Cerebellar nuclear complex (tissue), 1 donor: ENCODE measurements at places on chromosomes 1 and 21.

DNA sequence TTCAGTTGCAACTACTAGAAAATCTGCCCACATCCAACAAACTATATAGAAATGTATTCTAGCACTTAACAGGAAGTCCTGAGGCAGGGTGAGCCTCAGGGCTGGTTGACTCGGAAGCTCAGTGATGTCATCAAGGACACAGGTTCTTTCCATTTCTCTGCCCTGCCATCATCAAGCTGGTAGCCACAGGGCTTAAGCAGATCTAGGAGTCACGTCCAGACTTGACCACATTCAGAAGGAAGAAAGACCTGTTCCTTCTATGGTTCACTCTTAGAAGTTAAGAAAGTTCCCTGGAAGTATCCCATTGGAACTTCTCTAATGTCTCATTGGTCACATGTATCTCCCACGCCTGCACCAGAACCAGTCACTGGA lies 438.1 kb downstream of the PRDM2 start:
- DNase-seq = no peak

GRCh38 chr21:23215261-23215660 lies 2217.1 kb downstream of the NCAM2 start:
- DNase-seq = no peak

DNA sequence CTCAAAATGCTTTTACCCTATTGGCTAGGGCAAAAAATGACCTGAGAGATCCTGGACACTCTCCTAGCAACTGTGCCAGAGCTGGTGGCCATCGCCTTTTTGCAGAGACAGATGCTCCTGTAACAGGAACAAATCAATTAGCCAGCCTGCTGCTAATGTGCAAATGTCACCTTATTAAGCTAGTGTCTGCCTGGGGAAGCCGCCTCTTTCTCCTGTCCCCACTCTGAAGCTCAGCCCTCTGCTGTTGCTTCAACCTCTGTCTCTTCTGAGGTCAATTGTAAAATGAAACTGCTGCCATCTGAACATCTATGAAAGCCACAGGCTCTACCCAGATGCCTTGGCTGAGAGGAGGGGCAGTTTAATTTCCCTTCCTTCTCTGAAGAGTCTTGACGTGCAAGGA lies 85.5 kb upstream of the CACNA1E start:
- DNase-seq = no peak

DNA sequence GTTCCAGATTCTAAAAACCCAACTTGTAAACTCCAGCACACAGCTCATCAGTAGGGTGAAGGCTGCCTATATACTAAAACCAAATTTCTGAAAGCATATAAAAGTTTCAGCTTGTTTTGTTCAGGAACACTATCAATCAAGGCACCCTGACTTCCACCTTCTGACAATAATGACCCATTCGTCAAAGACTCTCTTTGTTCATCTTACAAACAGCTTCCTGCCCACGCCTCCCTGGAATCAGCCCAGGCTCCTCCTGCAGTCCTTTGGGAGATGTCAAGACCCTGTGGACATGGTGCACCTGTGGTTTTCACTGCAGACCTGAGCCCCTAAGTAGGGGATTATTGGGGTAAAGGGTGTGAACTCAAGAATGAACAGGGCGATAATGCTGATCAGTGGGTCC lies 178.9 kb upstream of the CAMK1G start:
- no peak for DNase-seq

DNA sequence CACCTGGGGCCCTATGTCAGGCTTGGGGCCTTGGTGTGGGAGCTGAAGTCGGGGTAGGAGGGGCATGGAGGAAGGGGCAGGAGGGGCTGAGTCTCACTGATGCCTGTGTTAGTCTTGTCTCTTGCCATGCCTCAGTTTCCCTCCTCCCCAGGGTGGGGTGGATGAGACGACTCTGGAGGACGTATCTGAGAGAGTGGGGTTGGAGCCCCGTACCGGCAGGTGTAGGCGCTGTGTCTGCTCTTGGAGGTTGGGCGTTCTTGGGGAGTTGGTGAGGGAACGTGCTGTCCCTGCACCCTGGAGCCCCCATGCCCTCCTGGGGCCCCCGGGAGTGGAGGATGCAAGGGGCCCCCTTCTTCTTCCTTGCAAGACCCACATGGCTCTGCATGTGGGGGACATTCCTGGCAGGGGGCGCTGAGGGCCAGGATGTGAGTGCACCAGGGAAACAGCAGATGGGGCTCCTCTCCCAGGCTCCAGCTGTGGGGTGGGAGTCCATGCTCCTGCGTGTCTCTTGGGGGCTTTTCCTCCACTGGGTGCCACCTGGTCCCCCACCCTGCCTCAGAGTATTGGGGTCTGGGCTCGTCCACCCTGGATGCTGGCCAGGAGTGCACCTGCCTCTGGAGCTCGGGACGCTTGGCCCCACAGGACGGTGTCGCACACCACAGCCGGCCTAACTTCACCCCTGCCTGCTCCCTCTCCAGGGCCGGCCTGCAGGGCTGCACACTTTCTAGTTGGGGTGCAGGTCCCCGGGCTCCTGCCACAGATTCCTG lies 1.4 kb upstream of the TNFRSF14 start:
- DNase-seq = no peak

DNA sequence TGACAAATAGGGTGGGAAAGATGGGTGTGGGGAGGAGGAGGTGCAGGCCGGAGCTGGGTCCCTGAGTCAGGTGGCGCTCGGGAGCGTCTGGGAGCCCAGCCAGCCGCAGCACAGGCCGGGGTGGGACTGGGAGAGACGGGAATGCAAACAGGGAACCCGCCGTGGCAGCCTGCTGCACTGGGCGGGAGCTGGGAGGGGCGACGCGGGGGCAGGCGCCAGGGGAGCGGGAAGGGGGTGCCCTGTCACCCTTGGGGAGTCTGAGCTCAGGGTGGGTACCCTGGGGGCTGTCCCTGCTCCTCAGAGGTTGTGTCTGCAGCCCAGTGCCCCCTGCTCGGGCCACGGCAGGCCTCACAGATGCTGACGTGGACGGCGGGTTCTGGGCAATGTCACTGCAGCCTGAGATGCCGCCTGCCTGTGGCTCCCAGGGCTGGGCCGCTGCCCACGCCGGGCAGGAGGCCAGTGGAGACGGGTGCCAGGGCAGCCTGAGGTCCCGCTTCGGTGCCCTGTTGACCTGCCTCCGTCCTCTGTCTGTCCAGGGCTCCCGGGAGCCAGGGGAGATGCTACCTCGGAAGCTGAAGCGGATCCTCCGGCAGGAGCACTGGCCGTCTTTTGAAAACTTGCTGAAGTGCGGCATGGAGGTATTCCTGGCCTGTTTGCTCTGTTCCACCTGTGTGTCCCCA lies 16.6 kb upstream of the LRRC3 start:
- DNase-seq = no peak

GRCh38 chr21:31354604-31355443 lies 10.8 kb upstream of the TIAM1 start:
- no peak for DNase-seq

DNA sequence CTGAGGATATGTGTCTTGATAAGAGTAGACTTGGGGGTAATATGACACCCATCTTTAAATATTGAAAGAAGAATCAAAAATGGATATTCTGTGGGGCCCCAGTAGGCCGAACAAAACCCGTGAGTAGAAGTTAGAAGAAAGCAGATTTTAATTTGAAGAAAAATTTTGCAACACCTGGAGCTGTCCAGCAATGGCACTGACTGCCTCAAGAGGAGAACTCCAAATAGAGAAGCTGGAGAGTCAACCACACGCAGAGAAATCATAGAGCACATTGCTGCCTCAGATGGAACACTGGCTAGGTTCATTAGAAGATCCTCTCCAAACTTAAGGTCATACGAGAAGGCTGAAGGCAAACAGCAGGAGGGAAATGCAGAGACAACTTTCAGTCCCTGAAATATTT lies 6.8 kb downstream of the NHLH1 start:
- no peak for DNase-seq

DNA sequence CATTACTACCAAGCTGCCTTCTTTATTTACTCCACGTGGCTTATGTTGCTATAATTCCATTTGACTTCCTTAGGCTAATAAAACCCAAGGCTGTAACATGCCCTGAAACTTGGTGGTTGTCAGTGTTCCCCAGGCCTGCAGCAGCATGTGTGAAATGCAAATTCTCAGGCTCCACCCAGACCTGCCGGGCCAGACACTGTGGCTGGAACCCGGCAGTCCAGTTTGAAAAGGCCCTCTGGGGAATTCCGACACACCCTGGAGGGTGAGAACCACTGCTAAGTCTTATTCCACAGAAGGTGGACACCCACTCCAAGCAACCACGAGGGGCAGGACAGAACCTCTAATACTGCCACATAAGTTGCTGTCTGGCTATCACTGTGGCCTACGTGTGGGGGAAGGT lies 41.4 kb downstream of the URB1 start:
- no peak for DNase-seq

- DNase-seq = no peak
Measured at GRCh38 chr1:230300322-230301301, 125.5 kb downstream of the PGBD5 start.

- DNase-seq = no peak
Measured at GRCh38 chr1:95249916-95250315, 15.9 kb downstream of the RWDD3 start.

DNA sequence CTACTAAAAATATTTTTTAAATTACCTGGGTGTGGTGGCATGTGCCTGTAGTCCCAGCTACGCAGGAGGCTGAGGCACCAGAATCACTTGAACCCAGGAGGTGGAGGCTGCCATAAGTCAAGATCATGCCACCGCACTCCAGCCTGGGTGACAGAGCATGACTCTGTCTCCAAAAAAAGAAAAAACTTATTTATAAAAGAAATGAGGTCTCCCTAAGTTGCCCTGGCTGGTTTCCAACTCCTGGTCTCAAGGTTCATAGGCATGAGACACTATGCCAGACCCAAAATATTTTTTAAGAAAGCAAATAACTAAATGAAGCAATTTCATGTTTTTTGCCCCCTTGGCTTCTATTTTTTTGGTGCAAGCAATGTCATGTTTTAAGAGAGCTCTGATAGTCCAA lies 32.9 kb downstream of the EIF4G3 start:
- no peak for DNase-seq

GRCh38 chr1:17433261-17433660 lies 6.2 kb downstream of the RCC2 start:
- no peak for DNase-seq

DNA sequence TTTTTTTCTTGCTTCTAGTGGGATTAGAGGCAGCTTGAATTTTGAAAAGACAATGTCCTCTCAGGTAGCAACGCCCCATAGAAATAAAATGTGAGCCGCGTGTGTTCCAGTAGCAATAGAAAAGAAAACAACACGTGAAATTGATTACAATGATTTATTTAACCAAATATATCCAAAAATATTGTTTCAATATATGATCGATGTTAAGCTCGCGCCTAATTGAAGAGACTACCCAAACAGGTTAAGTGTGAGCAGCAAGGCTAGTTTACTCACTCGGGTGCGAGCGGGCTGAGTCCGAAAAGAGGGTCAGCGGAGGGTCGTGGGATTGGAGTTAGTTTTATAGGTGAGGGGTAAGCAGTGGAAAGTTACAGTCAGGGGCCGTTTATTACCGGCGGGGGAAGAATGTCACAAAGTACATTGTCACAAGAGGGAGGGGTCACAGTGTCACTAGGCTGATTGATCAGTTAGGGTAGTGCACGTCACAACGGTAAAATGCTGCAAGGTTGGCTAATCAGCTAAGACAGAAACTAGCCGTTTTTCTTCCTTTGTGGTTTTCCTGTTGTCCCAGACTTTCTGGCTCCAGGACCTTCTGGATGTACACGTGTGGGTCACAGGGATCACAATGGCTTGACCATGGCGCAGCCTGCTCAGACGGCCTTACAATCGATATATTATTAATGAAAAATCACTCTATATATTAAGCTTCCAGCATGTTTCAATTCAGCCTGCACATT lies 697 bp upstream of the ZNF670 start:
- DNase-seq = no peak
